Vein endothelial cell (primary cell): ENCODE measurements at places on chromosomes 2 and 18. TPM values are rescaled to one million over a fixed set of nuclear protein-coding genes. Genes with fewer than 3 reads are reported as not detected.

Gene RNU2-63P
- total RNA-seq = not detected in 2 replicates

Gene AQP12B
- total RNA-seq = not detected in 2 replicates

Gene BCS1L
- 27.4 and 32.1 TPM in 2 replicates for total RNA-seq

Gene GCG
- total RNA-seq = not detected in 2 replicates

Gene CABLES1
- total RNA-seq = 55.9 and 103 TPM in 2 replicates

Gene C2orf66
- under 0.01 and 0.38 TPM in 2 replicates for total RNA-seq

Gene C18orf54
- 3.9 and 7.0 TPM in 2 replicates for total RNA-seq

Gene RTN4
- total RNA-seq = 218 and 259 TPM in 2 replicates
